Renal cortical epithelial cell (primary cell): ENCODE measurements at places on chromosomes 5 and 9.
A peak's percentile ranks its signal among the peaks of the same experiment; 100 is the strongest.

- DNase-seq = no peak
Measured at GRCh38 chr9:115263371-115264075, 145.6 kb upstream of the TNC start.

DNA sequence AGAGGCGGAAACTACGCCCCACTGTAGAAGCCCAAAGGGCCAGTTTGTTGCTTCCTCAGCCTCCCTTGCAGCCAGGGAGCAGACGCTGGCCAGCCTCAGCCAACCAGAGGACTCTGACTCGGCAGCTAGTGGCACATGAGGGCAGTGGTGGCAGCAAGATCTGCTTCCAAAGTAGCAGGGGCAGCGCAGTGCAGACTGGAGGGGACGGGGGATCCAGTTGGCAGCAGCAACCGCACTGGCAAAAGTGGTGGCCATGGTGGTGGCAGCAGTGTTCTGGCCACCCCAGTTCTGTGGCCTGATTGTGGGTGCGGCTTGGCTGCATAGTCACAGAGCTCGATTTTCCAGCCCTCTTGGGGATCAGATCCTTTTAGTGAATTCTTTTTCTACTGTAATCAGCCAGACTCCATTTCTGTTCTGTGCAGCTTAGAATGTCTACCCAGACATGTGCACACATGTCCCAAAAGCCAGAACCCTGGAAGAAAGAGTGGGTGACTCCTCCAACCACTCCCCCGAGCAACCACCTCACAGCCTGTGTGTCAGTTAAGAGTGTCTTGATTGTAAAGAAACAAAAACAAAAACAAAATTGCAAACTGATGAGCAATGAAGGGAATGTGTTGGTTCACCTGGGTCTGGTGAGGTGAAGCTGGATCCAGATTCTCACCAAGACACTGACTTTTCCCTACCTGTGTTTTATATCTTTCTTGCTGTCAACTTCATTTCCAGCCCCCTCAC lies 11.0 kb upstream of the ZBTB43 start:
- DNase-seq = no peak

- no peak for DNase-seq
Measured at GRCh38 chr5:139964266-139964993, 78.7 kb downstream of the NRG2 start.

DNA sequence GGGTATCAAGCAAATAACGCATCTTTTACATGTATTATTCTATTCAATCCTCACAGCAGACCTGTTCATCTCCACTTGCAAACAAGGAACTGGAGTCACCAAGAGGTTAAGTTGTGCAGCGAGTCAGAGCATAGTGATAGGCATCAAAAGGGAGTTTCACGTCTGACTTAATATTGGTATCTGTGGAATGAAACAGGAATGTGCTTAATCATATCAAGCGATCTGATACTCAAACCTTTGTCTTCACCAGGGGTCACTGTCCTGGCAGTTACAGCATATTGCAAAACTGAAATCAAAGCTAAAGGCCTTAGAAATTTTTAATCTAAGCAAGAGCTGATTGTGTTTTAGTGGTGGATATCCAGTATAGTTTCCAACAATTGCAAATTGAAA lies 271.6 kb downstream of the PLK2 start:
- peak; percentile 96 for DNase-seq

DNA sequence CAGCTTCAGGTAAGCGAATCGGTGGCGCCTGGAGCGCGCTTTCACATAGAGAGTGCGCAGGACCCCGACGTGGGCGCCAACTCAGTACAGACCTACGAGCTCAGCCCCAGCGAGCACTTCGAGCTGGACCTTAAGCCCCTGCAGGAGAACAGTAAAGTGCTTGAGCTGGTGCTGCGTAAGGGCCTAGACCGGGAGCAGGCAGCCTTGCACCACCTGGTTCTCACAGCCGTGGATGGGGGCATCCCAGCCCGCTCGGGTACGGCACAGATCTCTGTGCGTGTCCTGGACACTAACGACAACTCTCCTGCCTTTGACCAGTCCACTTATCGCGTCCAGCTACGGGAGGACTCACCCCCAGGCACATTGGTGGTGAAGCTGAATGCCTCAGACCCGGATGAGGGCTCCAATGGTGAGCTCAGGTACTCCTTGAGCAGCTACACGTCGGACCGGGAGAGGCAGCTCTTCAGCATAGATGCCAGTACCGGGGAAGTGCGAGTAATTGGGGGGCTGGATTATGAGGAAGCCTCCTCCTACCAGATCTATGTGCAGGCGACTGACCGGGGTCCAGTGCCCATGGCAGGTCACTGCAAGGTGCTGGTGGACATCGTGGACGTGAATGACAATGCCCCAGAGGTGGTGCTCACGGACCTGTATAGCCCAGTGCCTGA lies 1.1 kb downstream of the PCDHAC2 start:
- no peak for DNase-seq

GRCh38 chr9:126750941-126751725 lies 53.7 kb upstream of the ZBTB43 start:
- no peak for DNase-seq

DNA sequence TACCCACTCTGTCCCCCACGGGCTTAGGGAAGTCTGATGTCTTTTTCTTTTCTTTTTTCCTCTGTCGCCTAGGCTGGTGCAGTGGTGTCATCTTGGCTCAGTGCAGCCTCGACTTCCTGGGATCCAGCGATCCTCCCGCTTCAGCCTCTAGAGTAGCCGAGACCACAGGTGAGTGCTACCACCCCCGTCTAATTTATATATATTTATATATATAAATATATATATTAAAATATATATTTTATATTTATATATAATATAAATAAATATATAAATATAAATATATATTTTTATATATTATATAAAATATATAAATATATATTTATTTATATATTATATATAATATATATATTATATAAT lies 3.3 kb upstream of the ANXA2R start:
- DNase-seq = no peak

GRCh38 chr5:118776755-118777154 lies 211.6 kb downstream of the DTWD2 start:
- DNase-seq = peak; percentile 6
